ENCODE measurements at places on chromosomes 5 and 9. TPM values are rescaled to one million over a fixed set of nuclear protein-coding genes. Genes with fewer than 3 reads are reported as not detected.

DNA sequence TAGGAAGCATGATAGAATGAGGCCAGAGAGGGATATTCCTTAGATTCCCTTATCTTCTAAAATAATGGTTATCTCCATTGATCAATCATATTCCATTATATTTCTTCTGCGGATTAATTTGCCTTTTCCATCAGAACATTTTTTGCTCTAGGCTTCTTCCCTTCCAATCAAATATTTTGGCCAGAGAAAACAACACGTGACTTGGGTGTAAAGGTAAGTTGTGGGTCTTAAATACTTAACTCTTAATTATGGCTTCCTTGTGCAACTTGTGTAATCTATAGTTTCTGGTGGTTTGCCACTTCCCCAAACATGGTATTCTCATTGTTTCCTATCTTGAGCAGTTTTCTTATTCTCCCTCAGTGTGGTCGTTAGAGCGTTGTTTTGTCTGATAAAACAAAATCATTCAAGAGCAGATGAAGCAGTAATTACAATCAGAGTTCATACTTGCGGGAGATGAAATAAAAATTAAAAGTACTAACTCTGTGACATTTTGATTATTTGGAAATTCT lies 889.3 kb downstream of the MAT2B start:
- no peak for DNase-seq

DNA sequence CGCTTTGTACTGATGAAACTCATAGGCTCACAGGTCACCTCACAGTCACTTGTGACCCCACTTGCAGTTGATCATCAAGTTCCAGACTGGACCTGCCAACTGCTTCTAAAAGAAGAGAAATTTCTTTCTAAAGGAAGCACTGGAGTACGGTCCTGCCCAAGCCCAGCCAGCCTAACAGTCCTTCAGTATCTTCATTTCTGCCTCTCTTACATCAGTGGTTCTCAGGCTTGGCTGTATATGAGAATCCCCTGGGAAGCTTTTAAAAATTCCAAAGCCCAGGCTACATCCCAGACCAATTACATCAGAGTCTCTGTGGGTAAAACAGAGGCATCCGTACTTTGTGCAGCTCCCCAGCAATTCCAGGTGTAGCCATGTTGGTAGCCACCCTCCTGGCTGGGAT lies 282.1 kb downstream of the NFIB start:
- no peak for DNase-seq

- no peak for DNase-seq
These were observed 92.6 kb downstream of the MARCHF3 start for GRCh38 chr5:126937771-126938170.

DNA sequence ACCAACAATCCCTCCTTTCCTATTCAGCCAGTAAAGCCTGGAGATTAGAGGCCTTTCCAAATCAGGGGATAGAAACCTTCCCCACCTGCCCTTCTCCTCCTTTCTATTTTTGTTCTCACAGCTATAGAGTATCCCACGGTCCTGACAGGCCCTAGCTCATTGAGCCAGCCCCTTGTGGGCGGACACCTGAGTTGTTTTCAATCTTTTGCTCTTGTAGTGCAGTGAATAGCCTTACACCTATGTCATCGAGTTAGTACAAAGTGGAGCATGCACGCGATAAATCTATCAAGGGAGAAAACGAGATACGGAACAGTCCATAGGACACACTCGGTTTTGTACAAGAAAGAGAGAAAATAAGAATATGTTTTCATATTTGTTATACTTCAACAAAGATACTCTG lies 77.2 kb downstream of the TSPAN17 start:
- no peak for DNase-seq

DNA sequence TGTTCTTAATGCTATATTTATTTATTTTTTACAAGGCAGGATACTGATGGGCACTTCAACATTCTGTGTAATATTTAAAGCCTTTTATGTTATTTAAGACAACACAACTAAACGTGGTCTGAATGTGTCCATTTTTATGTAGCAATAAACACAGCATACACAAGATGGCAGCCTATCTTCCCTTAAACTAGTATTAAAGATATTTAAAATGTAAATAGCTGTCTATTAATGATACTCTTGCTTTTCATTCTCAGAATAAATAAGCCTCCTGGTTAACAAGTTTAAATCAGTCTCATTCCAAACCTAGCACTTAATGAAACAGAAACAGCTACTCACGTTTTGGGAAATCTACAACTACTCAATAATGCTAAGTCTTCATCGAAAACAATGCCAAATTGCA lies 315.7 kb downstream of the MCTP1 start:
- no peak for DNase-seq

DNA sequence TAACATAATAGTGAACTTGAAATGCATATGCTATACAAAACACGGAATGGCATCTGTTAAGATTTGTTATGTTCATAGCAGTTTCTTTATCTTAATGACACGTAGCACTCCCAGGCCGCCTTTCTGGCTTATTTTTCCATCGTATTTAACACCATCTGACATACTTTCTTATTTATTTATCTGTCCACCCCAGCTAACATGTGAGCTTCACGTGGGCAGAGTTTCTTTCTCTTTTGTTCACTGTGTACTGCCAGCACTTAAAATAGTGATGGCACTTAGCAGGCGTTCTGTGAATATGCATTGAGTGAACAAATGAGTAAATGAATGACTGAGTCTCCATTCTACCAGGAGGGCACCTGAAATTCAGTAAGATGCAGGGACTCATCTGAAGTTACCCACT lies 29.4 kb upstream of the SYNPO start:
- no peak for DNase-seq

- no peak for DNase-seq
These were observed 45.3 kb upstream of the NCS1 start for GRCh38 chr9:130126721-130127433.

- no peak for DNase-seq
These were observed 163.1 kb downstream of the PAX5 start for GRCh38 chr9:36870960-36871359.

- no peak for DNase-seq
These were observed 136.0 kb upstream of the TBC1D2 start for GRCh38 chr9:98391406-98391805.

GRCh38 chr9:136640171-136641111 lies 22.3 kb upstream of the EGFL7 start:
- DNase-seq = no peak

SAPCD2 gene
- 0.41 TPM for total RNA-seq

GBGT1 gene
- 45.5 TPM for total RNA-seq

CANX gene
- total RNA-seq = 371 TPM

PLAC8L1 gene
- total RNA-seq = not detected

CER1 gene
- not detected for total RNA-seq

TICAM2 gene
- 5.7 TPM for total RNA-seq

ZNF454 gene
- total RNA-seq = 2.2 TPM

HEMGN gene
- total RNA-seq = not detected

SPATA31A3 gene
- not detected for total RNA-seq

All from thoracic aorta (tissue), 2 donors.